ENCODE measurements at places on chromosomes 11 and 22.

GRCh38 chr11:90500922-90501568, 278.2 kb upstream of the CHORDC1 start:
- DNase-seq, result no peak

GRCh38 chr22:24146194-24146616, 35.1 kb upstream of the SUSD2 start:
- peak; percentile 39 for DNase-seq

DNA sequence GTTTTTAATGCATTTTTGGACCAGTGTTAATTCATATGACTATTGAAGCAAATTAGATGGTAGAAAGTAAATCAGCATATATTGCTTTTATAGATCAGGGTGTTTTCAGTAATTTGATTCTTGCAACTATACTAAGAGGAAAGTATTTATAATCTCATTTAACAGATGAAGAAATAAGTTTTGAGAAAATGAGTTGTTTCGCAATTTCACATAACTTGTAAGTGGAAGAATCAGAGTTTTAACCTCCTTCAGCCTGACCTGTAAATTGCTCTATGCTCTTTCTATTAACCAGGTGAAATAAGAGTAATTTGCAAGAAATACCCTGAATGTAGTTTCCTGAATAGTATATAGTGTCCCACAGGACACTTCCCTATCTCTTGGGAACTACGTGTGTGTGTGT, 1106.8 kb upstream of the RAG2 start:
- no peak for DNase-seq

- no peak for DNase-seq
Observed at GRCh38 chr11:20126724-20127123, 33.6 kb downstream of the DBX1 start.

GRCh38 chr11:120255519-120255866, 15.6 kb downstream of the POU2F3 start:
- no peak for DNase-seq

DNA sequence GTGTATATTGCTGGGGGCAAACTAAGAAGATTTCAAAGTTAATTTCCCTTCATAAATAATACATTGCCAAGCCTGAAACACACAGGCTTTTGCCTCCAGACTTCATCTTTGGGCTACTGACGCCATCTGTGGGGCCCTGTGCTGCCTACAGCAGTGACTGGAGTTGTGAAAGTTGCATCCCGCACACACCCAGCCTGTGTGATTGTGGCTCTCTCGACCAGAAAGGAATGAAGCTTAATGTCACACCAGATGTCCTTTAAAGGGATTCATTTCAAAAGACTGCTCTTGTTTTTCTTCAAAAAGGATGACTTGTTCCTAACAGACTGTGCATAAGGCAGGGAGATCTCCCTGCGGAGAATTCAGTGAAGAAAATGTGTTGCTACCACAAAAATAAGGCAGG, 210.5 kb downstream of the FAM181B start:
- DNase-seq, result no peak

- no peak for DNase-seq
Observed at GRCh38 chr11:39772525-39773137, 1686.8 kb downstream of the LRRC4C start.

DNA sequence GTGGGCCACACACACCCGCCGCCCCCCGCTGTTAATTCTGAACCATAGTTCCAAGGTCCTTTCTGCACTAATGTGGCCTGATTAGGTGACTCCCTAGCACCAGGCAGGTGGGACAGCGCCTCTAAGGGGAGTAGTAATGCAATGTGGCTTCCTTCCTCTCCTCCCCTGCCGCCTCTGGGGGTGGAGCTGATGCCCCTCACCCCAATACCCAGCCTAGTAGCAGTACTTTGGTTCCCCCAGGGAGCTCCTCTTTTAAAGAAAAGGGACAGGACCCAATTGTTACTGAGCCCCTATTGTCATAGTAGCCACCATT, 14.4 kb downstream of the RTN4RL2 start:
- DNase-seq, result no peak

DNA sequence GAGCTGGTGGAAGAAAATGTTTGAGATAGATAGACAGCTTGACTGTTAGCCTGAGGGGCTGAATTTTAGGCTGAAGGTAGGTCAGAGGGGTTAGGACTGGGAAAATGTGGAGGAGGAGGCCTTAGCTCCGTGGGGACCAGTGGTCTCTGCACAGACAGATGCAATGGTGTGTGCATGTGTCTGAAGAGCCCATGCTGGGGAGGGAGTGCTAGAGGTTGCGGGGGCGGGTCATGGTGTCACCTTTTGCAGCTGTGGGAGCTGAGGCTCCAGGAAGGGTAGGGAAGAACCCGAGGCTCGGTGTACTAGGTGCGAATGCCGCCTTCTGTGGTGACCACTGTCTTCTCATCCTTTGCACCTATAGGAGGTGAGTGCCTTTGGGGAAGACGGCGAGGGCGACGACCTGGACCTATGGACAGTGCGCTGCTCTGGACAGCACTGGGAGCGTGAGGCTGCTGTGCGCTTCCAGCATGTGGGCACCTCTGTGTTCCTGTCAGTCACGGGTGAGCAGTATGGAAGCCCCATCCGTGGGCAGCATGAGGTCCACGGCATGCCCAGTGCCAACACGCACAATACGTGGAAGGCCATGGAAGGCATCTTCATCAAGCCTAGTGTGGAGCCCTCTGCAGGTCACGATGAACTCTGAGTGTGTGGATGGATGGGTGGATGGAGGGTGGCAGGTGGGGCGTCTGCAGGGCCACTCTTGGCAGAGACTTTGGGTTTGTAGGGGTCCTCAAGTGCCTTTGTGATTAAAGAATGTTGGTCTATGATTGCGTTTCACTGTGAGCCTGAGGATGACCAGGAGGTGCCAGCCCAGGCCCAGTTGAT, 1.6 kb downstream of the SDF2L1 start:
- DNase-seq, result no peak

GRCh38 chr22:35629406-35630216, 12.5 kb upstream of the MB start:
- peak; percentile 44 for DNase-seq

DNA sequence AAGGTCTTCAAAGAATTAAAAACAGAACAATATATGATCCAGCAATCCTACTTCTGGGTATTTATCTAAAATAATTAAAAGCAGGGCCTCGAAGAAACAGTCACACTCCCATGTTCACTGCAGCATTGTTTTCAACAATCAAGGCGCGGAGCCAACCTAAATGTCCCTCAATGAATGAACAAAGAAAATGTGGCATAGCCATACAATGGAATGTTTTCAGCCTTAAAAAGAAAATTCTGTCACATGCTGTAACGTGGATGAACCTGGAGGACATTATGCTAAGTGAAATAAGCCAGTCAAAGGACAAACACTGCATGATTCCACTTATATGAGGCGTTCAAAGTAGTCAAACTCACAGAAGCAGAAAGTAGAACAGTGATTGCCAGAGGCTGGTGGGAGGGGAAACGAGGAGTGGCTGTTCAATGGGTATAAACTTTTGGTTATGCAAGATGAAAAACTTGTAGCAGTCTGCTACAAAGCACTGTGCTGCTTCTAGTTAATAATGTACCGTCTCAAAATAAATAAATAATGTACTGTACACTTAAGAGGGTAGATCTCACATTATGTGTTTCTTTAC, 41.2 kb downstream of the SNX19 start:
- no peak for DNase-seq

DNA sequence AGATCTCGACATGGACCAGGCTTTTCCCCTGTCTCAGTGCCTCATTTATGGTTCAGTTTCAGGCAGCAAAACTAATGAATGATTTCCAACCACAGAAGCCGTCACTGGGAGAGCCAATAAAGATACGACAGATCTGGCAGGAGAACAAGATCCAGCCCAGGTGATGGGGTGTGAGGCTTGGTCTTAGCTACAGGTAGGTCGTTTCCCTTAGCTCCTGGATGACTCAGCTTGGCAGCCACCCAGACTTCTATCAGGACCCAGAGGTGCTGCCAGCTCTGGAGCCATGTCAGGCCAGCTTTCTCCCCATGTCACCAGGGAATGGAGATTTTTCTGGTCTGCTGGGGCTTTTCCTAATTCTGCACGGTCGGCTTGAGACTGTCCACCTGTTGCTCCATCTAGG, 36.3 kb upstream of the APOBEC3A start:
- no peak for DNase-seq

DNA sequence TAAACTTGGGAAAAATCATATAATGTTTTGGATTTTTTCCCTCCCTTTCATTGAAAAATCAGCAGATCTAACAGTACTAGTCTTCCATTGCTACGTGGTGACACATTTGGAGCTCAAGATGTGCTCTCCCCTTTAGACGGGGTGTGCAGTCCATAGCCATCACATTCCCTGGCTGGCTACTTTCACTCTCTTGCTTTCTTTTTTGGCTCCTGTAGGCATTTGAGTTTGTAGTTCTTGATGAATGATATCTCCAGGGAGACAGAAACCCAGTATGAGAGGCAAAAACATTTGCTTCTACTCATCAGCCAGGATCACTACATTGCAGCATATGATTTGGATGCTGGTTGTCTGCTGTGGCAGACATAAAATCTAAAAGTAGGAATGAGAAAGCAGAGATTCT, 12.1 kb downstream of the CCDC81 start:
- no peak for DNase-seq

- no peak for DNase-seq
Observed at GRCh38 chr11:65444314-65445051, 21.9 kb downstream of the NEAT1 start.

DNA sequence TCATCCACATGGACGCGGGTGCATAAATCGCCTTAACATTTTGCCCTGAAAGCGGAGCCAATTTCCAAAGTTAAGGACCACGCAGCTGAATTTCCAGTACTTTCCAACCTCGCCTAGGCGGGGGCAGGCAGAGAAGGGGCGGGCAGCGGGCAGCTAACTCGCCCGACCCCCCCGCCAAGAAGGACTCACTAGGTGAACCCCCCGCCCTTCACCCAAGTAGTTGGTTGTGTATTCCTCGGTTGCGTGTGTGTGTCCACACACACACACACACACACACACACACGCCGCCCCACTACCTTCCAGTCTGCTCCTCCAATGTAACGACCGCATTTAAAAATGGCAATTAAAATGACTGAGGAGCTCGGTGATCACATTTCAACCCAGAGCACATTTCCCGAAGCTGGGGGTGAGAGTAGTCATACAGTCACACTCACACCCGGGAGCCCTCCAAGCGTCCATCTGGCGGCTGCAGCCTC, 1.4 kb downstream of the TENM4 start:
- DNase-seq, result no peak

DNA sequence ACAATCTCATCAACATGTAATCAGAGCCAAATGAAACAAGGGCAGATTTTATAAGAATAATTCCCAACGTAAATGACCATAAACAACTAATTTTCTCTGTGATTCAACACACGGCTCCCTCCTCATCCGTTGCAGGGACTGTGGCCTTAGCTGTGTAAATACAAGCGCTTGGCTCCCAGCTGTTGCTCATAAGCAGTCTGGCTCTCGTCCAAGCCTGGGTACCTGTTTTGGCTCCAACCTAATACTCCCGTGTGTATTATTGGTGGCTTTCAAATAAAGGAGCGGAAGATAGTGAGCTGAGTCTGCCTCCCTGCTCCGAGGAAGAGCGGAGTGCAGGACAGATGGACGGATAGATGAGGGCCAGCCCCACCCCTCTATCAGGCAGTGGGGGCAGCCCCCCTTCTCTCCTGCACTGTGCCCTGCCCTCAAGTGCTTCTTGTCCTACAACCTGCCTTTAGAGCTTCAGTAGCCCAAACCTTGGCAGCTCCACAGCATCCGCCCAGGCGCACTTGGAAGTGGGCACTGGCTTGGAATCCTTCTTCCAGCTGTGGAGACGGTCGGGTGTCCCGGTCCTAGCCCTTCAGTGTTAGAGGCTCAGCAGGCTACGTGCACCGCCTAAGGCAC, 670.9 kb downstream of the BRD1 start:
- no peak for DNase-seq

DNA sequence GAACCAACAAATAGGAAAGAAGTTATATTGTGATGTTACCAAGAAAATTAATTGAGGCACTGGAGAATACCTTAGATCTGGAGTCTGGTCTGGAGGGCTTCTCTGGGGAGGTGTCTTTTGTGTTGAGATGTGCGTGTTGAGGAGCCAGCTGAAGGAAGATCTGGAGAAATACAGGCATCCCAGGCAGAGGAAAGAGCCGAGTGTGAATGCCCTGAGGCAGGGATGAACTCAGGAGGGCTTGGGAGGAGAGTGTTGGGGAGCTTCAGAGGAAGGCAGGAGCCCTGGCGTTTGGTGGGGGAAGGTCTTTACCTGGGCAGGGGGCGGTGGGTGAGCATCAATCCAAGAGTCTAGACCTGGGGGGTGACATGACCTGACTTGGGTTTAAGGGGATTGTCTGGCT, 13.1 kb downstream of the SYNGR1 start:
- no peak for DNase-seq

DNA sequence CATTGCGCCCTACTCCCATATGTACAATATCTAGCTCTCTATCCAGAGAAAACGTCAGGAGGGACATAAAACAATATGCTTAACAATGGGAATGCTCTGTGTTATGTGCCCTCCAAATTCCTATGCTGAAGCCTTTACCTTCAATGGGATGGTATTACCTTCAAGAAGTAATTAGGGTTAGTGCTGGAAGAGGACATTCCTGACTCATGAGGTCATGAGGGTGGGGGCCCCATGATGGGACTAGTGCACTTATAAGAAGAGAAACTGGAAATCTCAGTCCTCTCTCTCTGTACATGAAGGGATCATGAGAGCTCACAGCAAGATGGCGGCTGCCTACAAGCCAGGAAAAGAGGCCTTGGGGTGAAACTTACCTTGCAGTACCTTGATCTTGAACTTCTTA, 20.3 kb downstream of the MMP20 start:
- no peak for DNase-seq

DNA sequence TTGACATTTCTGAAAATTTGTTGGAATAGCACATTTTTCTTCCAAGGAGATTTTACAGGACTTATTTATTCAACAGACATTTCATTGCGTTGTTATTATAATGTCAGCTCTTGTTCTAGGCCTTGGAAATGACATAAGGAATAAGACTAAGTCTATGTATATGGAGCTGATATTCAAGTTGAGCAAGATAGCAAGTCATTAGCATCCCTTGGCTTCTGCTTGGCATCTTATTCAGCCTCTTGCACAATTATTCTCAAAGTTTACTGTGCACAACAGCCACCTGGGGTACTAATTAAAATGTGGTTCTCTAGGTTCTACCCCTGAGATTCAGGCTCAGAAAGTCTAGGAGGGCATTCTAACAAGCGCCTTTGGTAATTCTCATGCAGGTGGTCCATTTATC, 304.8 kb upstream of the DDI1 start:
- no peak for DNase-seq

- DNase-seq, result no peak
Observed at GRCh38 chr11:61325649-61326414, 7.1 kb downstream of the DDB1 start.

GRCh38 chr11:131454490-131454889, 84.1 kb downstream of the NTM start:
- DNase-seq, result no peak
